NCI-H2107 (cell line): ENCODE measurements at places on chromosomes 11 and 22.

DNA sequence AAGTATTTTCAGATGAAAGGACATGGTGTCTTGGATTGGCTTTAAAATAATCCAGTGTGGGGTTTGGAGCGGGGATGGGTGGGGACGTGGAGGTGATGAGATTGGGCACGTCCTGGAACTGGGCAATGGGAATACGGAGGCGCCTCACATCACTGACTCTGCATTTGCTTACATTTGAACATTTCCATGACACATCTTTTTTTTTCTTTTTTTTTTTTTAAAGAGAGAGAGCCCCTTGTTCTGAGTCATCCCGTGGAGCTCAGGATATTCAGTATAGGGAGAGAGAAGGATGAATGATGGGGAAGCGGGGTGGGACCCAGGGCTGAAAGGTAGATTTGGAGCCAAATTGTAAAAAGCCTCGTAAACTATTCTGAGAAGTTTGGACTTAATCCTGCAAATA is 142.7 kb downstream of the FBXO7 start:
- DNase-seq: no peak

DNA sequence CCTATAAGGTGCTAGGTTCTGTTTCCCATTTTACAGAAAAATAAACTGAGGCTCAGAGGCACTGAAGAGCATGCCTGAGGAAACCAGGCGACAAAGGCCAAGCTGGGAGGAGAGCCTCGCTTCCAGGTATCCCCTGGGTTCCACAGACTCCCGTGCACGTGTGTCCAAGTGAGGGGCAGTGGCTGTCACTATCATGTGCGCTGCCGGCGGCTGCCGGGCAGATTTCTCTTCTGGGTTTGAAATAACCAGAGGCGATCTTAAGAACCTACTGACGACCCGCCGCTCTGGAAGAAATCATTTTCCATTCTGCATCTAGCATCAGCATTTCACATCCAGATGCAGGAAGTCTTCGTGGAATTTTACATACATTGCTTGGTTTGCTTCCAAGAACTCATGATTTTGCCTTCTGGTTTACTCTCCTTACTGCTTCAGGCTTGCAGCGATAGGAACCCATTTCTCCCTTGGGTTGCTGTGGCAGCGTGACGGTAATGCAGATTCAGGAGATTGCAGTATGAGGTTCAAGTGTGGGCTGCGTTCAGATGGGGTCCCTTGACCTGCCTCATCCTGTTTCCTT is 28.6 kb downstream of the ARHGAP8 start:
- DNase-seq: no peak

DNA sequence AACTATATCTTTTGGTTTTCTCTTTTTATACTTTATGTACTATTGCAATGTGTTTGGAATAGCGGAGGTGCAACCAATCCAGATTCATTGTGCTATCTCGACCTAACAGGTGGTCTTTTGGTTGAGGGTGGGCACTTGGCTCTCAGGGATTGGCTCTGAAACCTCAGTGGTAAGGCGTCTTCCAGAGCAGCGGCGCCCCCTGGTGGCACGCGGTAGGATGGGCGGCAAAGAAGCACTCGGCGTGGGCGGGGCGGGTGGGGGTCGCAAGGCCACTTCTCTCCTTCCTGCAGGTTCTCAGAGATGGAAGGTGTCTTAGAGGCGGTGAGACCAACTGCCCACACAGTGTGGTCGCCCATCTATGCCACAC is 19.2 kb upstream of the PLET1 start:
- DNase-seq: no peak

- no peak for DNase-seq
Measured at GRCh38 chr11:126060757-126061171, 1.9 kb downstream of the CDON start.

- DNase-seq: no peak
Measured at GRCh38 chr11:2825261-2825888, 60.2 kb downstream of the CDKN1C start.

DNA sequence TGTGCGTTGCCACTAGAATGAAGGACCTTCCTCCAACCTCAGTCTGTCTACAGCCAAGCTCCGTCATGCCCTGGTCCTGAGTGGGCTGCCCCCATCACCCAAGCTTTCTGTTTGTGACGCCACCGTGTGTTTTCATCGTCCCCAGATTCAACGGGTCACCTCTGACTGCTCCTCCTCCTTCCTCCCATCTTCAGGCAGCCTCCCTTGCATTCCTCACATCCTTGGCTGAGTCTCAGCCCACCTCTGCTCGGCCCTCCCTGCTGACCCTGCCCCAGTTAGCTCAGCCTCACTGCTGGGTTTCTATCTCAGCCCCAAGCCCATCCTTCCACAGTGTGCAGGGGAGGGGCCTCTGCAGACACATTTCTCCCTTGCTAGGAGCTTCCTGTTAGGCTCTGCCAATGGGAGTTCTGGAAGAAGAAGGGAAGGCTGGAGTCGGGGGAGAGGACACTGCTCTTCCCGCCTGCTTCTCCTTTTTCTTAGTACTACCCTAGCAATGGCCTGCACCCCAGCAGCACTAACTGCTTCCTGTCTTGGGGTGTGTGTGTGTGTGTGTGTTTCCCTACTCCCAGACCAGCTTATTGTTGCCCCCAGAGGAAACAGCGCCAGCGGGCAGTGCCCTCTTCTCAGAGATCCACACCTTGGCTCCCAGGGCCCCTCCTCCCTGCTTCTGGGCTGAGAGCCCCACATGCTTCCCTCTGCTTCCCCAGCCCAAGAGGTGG is 5.2 kb downstream of the IFT27 start:
- DNase-seq: no peak

- DNase-seq: no peak
Measured at GRCh38 chr11:20336056-20336455, 27.5 kb upstream of the HTATIP2 start.

- no peak for DNase-seq
Measured at GRCh38 chr11:2194877-2195755, 23.5 kb upstream of the TH start.

- DNase-seq: no peak
Measured at GRCh38 chr11:13311570-13311969, 34.0 kb downstream of the BMAL1 start.

- DNase-seq: no peak
Measured at GRCh38 chr22:48972979-48973693, 854.5 kb downstream of the BRD1 start.

GRCh38 chr11:69922015-69922595 is 102.9 kb upstream of the FGF3 start:
- no peak for DNase-seq

GRCh38 chr22:50298937-50299784 is 8.3 kb downstream of the PLXNB2 start:
- DNase-seq: no peak

DNA sequence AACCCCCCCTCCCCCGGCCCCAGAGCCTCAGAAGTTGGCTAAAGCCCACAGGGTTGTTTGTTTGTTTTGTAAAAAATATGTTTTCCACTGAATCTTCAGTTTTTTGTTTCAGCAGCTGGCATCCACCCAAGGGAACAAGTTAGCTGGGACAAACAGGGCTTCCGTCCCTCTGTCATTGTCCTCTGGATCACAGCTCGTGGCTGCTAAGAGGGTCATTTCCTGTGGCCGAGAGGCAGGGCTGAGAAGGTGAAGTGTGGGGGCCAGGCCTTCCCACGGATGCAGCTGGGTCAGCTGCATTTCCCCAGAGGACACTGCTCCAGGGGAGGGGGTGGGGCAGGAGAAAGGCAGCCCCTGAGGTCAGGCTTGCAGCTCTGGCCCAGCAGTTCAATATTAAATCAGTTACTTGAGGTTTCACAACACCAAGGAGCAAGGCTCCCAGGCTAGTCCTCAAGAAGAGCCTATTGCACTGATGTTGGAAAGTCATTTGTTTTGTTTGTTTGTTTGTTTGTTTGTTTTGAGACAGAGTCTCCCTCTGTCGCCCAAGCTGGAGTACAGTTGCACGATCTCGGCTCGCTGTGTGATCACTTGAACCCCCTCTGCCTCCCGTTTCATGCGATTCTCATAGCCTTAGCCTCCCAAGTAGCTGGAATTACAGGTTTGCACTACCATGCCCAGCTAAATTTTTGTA is 34.4 kb upstream of the SMTN start:
- no peak for DNase-seq

DNA sequence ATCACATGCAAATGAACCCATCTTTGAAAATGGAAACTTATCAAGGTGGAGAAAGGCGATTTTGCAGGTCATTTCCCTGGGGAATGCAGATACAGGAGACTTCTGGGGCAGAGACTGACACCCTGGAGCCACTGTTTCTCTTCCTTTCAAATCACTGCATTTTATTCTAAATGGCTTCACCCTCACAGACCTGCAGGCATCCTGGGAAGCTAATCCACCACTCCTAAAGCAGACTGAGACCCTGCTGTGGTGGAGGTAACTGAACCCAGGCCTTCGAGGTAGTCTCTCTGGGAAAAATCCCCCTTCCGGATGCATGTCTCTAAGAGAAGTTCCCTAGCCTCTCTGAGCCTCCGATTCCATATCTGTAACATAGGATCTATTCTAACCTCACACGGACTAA is 20.9 kb upstream of the CSNK2A3 start:
- DNase-seq: no peak

- no peak for DNase-seq
Measured at GRCh38 chr22:41862160-41862529, 29.2 kb downstream of the SREBF2 start.

GRCh38 chr11:110830747-110831146 is 118.5 kb upstream of the ARHGAP20 start:
- DNase-seq: no peak

DNA sequence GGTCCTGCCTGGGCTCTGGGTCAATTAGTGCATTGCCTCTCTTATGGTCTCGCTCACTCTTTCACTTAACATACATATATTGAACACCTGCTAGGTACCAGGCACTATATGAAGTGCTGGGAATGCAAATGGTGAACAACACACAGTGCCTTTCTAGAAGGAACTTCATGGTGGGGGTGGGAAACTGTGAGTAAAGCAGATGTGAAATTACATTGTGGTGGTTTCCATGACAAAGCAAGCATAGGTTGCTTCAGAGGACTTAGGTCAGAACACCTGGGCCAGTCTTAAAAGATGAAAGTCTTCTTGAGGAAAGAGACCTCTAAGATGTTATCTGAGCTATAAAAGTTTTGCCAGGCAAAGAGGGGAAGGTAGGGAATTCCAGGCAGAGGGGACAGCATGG is 231.3 kb downstream of the BUD13 start:
- no peak for DNase-seq

- DNase-seq: no peak
Measured at GRCh38 chr11:64331569-64332371, 8.2 kb upstream of the CCDC88B start.

DNA sequence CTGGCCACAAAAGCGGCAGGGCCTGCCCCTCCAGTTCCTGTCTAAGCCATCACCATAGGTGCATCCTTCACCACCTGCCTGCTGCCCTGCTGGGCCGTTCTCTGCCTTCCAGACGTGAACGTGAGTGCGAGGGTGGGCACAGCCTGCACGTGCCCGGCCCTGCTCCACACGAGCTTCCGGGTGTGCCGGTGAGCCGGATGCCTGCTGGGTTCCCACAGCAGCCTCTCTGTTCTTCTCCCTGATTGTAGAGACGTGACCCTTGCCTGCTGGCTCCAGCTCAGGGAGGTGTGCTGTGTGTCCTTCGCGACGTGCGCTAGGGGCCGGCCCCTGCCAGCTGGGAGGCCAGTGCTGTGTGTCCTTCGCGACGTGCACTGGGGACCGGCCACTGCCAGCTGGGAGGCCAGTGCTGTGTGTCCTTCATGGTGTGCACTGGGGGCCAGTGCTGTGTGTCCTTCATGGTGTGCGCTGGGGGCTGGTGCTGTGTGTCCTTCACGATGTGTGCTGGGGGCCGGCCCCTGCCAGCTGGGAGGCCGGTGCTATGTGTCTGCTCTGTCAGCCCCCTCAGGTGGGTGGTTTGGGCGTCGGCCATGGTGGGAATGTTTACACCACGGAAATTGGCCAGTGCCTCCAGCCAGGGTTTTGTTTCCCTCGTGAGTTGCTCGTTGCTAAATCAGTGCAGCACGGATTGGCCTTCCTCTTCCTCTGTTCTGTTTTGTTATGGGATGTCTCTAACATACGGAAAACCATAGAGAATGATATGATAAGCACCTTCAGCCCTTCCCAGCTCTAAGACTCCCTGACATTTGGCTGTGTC is 35.4 kb upstream of the BRSK2 start:
- DNase-seq: no peak

DNA sequence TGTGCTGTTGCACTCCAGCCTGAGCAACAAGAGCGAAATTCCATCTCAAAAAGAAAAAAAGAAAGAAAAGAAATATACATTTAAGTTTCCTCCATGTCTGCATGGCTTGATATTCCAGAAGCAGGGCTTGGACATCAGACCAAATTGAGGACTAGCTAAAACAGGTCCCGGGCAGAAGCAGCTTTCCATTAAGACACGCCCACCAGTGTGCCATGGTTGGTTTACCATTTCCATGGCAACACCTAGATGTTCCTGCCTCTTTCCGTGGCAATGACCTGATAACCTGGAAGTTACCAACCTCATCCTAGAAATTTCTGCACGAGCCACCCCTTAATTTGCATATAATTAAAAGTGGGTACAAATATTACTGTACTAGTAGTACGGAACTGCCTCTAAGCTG is 111.3 kb downstream of the NAT10 start:
- no peak for DNase-seq

- DNase-seq: no peak
Measured at GRCh38 chr22:25395468-25395867, 169.0 kb upstream of the GRK3 start.

- DNase-seq: no peak
Measured at GRCh38 chr11:112235750-112236390, 9.6 kb downstream of the PTS start.

GRCh38 chr11:33778675-33779074 is 4.4 kb upstream of the FBXO3 start:
- no peak for DNase-seq

DNA sequence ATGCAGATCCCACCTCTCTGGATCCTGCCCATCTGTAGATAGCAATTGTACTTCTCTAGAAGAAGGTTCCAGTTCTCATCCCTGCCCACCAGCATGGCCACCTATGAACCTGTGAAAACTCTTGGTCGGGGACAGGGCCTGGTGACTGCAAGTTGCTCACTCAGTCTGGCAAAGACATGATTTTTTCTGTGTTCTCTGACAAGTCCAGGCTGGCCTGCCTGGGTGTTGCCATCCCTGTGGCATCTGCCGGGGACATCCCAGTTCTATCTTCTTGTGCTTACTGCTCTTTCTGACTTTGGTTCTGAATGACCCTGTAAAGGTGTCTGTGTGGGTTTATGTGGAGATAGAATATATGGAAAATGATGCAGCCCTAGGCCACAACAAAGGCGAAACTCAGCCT is 545.8 kb downstream of the INSC start:
- no peak for DNase-seq

DNA sequence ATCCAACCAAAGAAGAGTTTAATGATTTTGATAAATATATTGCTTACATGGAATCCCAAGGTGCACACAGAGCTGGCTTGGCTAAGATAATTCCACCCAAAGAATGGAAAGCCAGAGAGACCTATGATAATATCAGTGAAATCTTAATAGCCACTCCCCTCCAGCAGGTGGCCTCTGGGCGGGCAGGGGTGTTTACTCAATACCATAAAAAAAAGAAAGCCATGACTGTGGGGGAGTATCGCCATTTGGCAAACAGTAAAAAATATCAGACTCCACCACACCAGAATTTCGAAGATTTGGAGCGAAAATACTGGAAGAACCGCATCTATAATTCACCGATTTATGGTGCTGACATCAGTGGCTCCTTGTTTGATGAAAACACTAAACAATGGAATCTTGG is 23.9 kb downstream of the KDM4D start:
- no peak for DNase-seq

- no peak for DNase-seq
Measured at GRCh38 chr11:35520376-35520775, 5.0 kb downstream of the PAMR1 start.

- DNase-seq: no peak
Measured at GRCh38 chr22:45587638-45588505, 83.8 kb upstream of the ATXN10 start.
